ENCODE measurements at places on chromosomes 4 and X.

- DNase-seq = no peak
These were observed 85.4 kb upstream of the RAPGEF2 start for GRCh38 chr4:159017323-159018026.

DNA sequence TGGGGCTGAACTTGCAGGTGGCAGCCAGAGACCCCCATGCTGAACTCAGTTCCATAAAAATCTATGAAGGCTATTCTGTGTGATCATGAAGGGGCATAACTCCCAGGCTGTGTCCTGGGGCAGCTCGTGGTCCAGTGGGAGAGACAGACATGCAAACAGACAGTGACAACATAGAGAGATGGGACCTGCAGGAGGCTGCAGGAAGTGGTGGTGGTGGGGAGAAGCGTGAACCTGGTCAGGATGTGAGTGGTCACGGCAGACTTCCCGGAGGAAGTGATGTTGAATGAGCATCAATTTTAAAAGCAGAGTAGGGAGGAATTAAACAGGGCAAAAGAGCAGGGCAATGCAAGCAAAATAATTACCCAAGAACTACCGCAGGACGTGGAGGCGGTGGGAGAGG, 23.2 kb upstream of the SORCS2 start:
- no peak for DNase-seq

- no peak for DNase-seq
These were observed 170.5 kb downstream of the CDS1 start for GRCh38 chr4:84753321-84753972.

DNA sequence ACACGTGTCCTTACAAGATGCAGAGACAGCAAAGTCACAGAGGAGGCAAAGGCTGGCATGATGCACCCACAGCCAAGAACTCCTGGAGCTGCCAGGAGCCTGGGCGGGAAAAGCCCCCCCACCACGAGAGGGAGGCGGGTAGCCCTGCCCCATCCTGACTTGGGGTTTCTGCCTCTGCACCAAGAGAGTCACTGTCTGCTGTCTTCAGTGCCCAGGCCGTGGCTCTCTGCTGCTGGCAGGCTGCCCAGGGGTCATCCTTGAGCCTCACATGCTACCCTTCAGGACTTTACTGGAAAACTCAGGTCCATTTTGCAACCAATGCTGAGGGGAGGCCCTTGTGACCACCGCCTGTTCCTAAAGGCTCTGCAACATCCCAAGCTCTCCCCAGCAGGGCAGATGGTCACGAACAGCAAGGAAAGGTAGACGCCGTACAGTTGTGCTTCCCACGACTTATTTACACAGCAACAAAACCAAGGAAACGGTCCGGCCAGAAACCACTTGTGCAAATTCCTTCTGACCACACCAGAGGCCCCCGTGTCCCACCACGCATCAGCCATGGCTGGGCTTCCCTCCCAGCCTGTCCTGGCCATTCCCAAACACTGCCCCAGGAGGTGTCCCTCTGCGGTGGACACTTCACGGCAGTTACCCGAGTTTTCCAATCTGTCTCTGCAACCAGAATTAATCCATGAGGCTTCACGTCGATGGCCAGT, 56.9 kb downstream of the ACOX3 start:
- DNase-seq = no peak

Measured in activated T-helper 1 cell treated with Interleukin-2 at 50 U/mL for 16 hours (primary cell).